Hematopoietic multipotent progenitor cell treated with erythropoietin and hydrocortisone succinate and interleukin-3 and kit ligand, for 4 days (in vitro differentiated cells): ENCODE measurements at places on chromosomes 16 and 17.

DNA sequence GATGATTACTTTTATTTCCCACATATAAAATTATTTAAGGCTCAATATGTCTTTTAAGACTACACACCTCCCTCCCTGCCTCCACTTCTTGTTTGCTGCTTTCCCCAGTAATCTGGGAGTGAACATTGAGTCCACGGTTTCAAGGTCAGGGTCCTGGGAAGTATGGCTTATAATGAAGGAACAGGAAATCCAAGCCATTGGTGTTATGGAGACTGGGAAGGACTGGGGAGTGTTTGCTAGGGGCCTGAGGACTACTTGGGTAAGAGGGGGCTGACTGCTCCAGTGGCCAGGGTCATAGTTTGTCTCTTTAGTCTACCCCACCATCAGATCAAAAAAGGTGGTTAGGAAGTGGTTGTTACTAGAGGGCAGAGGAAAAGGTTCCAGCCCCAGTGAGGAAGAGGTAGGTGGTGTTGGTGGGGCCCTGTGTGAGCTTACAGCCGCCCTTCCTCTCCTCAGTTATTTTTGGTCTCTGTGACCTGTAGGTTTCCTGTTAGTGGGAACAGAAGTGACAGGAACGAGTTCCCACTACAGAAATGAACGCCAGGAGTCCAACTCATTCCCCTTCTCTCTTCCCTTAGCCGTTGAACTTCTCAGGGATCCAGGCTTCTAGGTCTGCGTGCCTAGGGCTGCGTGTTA lies 742 bp upstream of the SLC16A13 start:
- DNase-seq = no peak

DNA sequence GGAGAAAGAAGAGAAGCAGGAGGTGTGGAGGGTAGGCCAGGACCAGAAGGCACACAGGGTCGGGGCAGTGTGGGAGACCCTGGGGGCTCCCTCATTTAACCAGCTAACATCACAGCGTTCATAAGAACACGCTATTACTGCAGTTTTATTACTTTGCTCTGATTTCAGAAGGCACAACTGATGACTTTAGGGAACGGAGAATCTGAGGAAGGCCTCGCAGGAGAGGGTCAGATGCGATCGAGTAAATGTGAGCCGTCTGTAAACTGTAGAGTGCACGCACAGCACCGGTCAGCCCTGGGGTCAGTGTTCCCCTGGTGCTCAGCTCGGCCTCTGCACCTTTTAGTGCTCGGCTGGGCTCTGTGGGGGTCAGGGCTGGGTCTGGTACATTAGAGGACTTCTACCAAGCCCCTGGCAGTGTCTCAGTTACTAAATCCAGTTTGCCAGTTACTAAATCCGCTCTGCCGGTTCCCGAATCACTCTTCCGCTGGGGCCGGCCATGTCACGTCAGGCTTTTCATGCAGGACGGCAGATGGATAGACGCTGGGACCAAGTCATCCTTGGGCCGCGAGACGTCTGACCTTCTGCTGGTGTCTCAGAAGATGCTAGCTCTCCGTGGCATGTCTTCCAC lies 325.9 kb downstream of the SEC14L1 start:
- DNase-seq = no peak

DNA sequence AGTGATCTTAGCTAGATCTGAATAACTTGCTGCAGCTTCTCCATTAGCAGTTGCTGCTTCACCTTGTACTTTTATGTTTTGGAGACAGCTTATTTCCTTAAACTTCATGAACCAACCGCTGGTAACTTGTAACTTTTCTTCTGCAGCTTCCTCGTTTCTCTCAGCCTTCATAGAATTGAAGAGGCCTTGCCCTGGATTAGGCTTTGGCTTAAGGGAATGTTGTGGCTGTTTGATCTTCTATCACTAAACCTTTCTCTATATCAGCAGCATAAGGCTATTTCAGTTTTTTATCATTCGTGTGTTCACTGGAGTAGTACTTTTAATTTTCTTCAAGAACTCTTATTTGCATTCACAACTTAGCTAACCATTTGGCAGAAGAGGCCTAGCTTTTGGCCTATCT lies 21.5 kb upstream of the TMEM92 start:
- no peak for DNase-seq

DNA sequence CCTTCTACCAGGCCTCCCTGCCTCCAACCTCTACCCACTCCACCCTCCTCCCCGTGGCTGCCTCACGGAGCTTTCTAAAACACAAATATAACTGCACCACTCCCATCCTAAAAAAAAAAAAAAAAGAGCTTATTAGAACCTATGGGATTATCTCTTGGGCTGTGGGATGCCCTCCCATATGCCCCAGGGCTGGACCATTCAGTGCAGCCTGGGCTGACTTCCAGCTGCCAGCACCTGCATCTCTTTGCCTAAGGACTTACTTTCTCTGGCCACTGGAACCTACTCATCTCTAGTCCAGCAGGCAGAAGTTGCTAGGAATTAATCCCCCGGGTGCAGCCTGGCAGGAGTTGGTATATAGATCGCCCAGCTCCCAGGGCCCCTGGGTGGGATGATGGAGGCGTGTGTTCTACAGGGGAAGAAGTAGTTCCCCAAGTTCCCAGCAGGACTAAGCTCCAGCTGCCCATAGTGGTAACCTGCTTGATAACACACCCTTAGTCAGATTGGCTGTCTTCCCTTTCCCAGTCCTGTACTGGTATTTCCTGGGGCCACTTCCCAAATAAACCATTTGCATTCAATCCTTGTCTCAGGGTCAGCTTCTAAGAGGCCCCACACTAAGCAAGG lies 10.3 kb downstream of the MPP3 start:
- no peak for DNase-seq

DNA sequence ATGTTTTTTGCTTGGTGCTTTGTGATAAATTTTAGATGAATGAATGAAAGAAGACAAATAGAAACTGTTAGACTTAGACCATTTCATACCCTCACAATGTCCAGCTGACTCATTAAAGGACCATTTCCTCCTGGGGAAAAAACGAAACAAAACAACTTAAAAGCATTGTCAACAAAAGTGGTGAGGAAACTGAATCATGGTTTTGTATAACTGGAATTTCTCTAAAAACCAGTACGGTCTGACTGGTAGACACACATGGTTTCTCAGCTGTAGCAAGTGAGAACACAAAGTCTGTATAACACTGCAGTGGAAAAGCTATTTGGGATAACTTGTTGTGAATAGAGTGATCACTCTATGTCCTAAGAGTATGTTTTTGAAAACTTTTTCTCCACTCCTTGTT lies 5.3 kb upstream of the DDX52 start:
- DNase-seq = no peak

DNA sequence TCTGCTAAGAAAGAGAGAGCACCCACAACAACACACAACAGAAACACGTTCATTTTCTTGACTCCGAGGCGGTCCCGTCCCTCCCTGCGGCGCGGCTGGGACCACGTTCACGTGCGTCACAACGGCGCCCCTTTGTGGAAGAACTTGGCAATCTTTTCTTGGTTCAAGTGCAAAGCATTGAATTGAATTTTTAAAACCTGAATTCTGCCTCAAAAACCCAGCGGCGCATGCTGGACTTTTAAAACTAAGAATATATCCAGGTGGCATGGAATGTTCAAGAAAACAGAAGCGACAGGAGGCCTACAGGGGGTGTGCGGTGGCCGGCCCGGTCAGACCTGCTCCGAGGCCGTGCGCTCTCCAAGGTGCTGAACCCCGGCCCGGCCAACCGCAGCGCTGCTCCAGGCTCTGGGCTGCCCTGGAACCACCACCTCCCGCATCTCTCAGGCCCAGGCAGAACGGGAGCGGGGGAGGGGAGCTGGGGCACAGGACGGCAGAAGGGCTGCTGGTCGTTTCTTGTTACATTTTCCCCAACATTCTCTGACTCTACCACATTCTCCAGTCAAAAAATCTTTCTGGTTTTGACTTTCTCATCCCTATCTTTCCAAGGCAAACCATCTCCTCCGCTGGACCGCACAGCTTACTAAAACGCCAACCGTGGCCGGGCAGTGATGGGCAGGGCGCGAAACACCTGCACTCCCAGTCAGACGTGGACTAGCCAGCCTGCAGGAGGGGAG lies 3.4 kb upstream of the HEXD start:
- peak; percentile 87 for DNase-seq

- DNase-seq = peak; percentile 58
These were observed 20.0 kb upstream of the RNF135 start for GRCh38 chr17:30950669-30951399.

- peak; percentile 9 for DNase-seq
These were observed 297.2 kb downstream of the WWOX start for GRCh38 chr16:78396673-78397072.

GRCh38 chr16:87322360-87322759 lies 5.2 kb upstream of the C16orf95 start:
- no peak for DNase-seq

- DNase-seq = no peak
These were observed 13.9 kb upstream of the ADGRG1 start for GRCh38 chr16:57614536-57614935.

- no peak for DNase-seq
These were observed 53.5 kb downstream of the WDR59 start for GRCh38 chr16:74931445-74931844.

- no peak for DNase-seq
These were observed 25.0 kb downstream of the CDK12 start for GRCh38 chr17:39486242-39486641.

DNA sequence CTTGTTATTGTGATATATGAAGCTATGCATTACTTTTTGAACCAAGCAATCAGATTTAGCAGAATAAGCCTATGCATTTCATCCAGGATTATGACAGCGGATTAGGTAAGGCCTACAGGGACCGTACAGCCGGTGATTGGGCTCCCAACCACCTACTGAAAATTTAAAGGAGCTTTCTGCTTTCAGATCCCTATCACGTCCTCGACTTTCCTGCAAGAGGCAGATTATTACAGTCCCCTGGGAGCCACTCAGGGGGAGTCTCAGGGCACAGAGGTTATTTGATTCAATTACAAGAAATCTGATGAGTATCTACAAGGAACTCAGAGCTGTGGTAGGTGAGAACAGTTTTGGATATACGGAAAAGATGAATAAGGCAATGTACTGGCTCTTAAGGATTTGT lies 80.7 kb downstream of the HS3ST3B1 start:
- no peak for DNase-seq

DNA sequence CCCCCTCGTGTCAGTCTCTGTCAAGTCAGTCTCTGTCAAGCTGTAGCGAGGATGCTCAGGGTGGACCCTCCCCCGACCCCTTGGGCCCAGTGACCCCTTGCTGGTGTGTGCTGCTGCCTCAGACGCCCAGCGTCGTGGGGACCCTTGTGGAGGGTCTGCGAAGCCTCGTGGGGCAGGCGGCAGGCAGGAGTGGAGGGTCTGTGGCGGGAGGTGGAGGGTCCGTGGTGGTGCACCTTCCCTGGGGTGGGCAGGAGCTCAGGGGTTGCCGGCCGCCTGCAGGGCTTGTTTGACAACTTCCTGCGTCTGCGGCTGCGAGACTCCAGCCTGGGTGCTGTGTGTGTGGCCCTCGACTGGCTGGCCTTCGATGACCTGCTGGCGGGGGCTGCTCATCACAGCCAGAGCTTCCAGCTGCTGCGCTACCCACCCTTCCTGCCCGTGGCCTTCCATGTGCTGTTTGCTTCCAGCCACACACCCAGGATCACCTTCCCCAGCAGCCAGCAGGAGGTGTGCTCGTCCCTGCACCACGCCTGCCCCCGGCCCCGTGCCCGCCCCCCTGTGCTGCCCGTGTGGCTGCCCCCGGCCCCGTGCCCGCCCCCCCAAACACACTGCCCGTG lies 5.6 kb downstream of the GNG13 start:
- DNase-seq = no peak

DNA sequence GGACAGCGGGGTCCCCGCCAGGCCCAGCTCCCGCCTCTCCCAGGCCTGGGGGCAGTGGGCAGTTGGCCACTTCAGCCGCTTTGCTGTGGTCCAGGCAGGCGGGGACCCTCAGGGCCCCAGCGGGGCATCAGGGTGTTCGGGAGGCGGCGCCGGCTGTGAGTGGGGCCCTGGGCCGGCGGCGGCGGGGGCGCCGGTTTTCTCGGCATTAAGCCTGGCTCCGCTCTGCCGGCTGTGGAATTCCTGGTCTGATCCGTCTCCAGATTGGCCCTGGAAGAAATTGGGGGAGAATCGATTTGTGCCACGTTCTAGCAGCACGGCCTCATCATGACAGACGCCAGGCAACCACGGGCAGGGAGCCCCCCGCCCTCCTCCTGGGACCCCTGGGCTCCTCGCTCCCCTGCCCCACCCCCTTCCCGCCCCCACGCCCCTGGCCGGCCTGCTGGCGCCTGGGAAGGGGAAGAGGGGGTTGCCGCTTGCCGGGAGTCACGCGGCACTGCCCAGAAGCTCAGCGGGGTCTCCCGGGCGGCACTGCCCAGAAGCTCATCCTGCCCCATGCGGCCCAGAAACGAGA lies 28.6 kb upstream of the SSTR5 start:
- no peak for DNase-seq

DNA sequence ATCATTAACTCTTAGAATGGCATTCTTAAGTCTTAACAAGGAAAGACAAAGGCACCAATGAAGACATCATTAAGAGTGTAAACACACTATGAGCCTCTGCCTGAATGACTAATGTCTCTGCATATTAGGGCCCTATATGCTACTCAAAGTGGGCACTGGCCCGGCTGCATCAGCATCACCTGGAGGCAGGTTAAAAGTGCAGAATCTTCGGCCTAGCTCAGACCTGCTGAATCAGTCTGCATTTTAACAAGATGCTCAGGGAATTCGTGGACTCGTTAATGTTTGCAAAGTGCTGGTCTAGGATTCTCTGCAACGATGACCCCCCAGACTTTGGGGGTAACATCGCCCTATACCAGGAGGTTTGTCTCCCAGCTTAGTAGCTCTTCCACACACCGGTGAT lies 6.7 kb downstream of the MPP3 start:
- DNase-seq = no peak

DNA sequence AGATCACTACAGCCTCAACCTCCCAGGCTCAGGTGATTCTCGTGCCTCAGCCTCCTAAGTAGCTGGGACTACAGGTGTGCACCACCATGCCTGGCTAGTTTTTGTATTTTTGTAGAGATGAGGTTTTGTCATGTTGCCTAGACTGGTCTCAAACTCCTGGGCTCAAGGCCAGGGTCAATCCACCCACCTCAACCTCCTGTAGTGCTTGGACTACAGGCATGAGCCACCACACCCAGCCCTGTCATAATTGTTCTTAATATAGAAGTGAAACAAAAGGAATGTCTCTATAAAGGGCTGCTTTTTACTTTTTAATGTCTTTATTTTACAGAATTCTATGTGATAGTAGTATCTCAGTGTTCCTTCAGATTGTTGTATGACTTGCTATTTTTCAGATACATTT lies 345.2 kb upstream of the TBX2 start:
- no peak for DNase-seq

DNA sequence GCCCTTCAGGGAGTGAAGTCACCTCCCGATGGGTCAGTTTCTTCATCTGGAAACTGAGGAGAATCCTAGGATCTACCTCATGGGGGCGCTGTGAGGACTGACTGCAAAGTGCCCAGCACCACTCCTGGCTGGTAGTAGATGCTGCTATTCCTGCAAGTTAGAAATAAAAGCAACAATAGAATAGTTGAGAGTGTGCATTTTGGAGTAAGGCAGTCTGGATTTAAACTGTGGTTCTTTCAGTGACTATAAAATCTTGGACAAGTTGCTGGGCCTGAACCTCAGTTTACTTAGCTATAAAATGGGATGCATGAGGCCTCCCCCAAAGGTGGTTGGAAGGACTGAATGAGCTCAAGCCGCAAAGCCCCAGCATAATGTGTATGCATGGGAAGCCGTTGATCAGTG lies 70.6 kb downstream of the CYB5B start:
- DNase-seq = peak; percentile 50

- no peak for DNase-seq
These were observed 16.2 kb downstream of the CIAPIN1 start for GRCh38 chr16:57430955-57431354.
